ENCODE measurements at places on chromosomes 3 and 15. TPM values are rescaled to one million over a fixed set of nuclear protein-coding genes. Genes with fewer than 3 reads are reported as not detected.

The PPARG gene
- 1.9 TPM for total RNA-seq

The TGM5 gene
- total RNA-seq, result not detected

The CHST2 gene
- total RNA-seq, result 22.1 TPM

The MESP1 gene
- total RNA-seq, result not detected

The WNT5A gene
- total RNA-seq, result 0.42 TPM

The SLC22A14 gene
- total RNA-seq, result 0.10 TPM

The HRG gene
- total RNA-seq, result not detected

The CCR2 gene
- total RNA-seq, result 6.9 TPM

The PLA2G4D gene
- not detected for total RNA-seq

The SLC9C1 gene
- total RNA-seq, result 0.10 TPM

The TMEM212 gene
- not detected for total RNA-seq

The LTF gene
- 0.52 TPM for total RNA-seq

The BCL6 gene
- total RNA-seq, result 120 TPM

The NAA50 gene
- 115 TPM for total RNA-seq

Data from mononuclear cell (primary cell).